ENCODE measurements at places on chromosomes 7 and 10.

DNA sequence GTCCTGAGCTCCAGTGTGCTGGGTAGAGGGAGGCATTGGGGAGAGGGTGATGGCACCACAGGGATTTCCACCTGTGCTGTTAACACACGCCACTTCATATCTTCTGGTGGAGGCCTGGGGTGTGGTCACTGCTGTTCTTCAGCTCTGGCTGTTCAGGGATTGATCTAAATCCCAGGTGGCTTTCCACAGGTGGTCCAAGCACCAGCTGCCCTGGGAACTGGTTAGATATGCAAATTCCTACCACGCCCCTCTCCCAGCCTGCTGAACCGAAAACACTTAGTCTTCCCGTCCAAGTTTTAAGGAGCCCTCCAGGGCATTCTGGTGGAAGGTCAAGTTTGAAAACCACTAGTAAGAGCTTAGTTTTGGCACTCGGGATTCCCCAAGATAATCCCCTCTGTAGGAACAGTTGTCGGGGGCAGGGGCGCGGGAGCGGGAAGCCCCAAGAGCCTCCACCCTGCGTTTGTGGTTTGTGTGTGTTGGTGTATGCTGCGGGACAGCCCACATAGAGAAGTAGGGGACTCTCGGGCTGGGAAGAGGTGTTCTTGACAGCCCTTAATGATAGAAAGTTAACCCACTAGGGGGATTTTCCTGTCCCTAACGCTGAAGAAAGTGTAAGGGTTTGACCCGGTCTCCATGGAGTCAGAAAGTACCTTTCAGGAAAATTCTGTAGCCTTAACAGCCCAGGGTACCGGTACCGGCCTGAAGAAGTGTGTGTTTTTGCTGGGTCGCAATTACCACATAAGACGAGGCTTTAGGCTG lies 5.1 kb downstream of the DEPP1 start:
- no peak for DNase-seq

DNA sequence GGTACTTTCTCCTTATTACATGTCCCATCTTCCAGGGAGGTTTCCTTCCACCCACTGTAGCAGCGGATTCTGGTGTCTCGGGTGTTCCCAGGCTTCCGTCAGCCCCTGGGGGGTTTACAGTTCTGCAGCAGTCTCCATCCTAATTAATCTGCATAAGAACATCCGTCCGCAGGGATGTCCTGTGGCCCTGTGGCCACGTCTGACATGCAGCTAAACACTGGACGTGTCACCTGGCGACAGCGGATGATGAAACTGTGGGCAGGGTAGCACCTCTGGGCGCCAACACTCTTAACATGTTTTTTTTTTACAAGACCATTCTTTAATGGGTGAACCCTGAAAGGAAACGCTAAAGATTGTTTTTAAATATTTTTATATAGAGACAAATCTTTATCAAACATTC lies 58.2 kb downstream of the DIP2C start:
- no peak for DNase-seq

- no peak for DNase-seq
These were observed 213.2 kb upstream of the MDFIC start for GRCh38 chr7:114708646-114709045.

DNA sequence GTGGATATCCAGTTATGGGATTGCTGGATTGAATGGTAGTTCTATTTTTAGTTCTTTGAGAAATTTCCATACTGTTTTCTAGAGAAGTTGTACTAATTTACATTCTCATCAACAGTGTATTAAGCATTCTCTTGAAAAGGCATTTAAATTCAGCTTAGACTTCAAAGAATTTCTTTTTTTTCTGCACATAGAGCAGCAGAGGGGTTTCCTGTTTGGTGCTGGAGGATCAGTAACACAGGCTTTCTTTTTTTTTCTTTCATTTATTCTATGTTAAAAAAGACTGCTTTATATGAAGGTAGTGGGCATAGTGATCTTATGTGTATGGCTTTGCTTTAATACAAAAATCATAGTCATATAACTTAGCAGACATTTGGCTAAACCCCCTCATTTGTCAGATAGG lies 47.6 kb upstream of the TARP start:
- no peak for DNase-seq

- DNase-seq = no peak
These were observed 133.4 kb upstream of the ABCB5 start for GRCh38 chr7:20482071-20482470.

DNA sequence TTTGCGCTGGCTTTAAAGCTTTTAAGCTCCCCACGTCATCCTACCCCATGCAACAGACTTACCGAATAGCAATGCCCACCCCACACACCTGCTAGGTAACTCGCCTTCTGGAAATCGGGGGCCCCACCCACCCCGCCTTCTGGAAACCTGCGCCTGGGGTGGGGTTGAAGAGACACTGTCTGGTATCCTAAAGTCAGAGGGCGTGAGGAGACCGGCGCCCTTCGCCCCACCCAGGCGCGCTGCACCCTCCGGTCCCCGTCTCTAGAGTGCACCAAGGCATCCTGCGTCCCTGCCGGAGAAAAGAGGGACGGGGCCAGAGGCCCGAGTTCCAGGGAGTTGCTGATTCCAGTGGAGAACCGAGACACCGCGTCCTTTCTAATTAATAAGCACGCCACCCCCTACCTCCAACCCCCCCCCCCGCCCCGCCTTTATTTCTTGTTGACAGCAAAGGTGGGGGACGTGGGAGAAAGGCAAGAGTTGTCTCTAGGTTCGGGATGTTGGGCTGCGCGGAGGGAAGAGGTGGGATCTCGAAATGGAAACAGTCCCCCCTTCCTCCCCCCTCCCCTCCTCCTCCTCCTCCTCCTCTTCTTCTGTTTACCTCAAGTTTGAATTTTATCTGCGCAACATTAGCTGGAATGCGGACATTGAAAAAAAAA lies 220.9 kb upstream of the MKLN1 start:
- no peak for DNase-seq

- no peak for DNase-seq
These were observed 55.4 kb upstream of the LMTK2 start for GRCh38 chr7:98051118-98051744.

DNA sequence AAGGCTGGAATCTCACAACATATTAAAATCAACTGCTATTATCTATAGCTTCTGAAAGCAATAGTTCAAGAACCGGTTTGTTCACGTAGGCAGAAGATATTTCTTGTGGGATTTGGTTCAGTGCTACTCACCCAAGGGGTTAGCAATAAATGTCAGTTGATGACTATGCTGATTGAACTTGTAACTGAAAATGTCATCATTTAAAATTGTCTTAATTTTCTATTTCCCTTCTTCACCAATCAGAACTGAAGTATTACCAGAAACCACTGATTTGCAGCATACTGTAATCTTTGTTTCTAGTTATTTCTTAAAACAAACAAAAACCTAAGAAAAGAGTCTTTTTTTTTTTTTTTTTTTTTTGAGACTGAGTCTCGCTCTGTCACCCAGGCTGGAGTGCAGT lies 46.1 kb downstream of the CPEB3 start:
- no peak for DNase-seq

- DNase-seq = no peak
These were observed 30.3 kb downstream of the CACNA2D1 start for GRCh38 chr7:82413237-82413636.

DNA sequence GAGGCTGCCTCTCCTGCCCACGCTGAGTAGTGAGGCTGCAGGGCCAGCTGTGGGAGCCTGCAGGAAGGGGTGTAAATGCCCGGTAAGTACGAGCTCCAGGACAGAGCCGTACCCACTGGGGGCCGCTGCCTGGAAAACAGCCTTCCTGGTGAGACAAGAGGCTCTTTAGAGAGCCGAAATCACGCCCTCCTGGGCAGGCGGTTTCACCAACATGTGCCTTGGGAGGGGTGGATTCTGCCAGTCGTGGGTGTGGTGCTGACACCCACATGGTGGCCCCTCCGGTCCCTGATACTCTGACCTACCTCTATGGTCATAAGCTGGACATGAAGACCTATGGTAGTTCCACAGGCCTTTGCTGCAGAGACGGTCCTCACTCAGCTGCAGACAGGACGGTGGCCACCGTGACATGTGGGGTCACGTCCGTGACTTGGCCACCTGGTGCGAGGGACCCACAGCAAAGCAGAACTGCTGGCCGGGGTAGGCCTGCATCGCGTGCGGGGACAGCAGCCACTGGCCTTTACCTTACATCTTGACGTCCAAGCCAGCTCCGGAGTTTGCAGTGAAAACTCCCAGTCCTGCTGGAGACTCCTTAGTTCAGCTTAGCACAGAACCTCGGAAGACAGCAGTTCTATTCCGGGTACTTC lies 46.9 kb downstream of the PITRM1 start:
- no peak for DNase-seq

- no peak for DNase-seq
These were observed 3.3 kb downstream of the MKI67 start for GRCh38 chr10:128122931-128123330.

DNA sequence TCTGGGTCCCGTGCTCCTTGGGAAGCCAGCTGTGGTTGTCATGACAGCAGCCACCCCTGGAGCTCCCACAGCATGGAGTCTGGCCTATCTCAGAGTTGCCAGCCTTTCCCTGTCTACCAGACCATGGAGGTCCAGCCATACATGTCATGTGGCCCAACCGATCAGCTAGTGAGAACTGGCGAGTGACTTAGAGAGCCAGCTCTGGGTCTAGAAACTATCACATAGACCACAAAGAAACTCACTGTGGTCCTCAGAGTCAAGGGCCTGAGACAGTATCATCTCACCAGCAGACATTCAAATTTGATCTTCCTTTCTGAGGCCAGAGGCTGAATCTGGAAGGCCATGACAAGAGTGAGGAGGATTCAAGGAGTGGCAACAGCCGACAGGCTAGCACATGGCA lies 223.3 kb upstream of the GPR26 start:
- no peak for DNase-seq

GRCh38 chr7:1965579-1966294 lies 267.0 kb downstream of the MAD1L1 start:
- DNase-seq = no peak

GRCh38 chr7:18041191-18041590 lies 13.5 kb upstream of the PRPS1L1 start:
- no peak for DNase-seq

DNA sequence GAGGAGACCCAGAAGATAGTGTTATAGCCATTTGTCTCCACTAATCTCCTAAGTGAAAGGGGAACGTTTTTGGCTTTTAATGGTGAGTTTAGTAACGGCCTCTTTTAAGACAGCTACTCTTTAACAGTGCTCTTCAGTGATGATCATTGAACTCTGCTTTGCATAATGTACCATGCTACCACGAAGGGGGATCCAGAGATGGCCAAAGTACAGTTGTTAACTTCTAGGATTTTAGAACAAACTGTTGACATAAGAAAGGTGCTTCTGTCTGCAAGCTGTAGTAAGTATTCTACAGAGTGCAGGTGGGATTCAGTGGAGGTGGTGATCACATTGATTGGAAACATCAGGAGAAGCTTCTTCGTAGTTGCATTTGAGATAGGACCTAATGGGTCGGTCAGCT lies 114.1 kb upstream of the RPA3 start:
- DNase-seq = no peak

DNA sequence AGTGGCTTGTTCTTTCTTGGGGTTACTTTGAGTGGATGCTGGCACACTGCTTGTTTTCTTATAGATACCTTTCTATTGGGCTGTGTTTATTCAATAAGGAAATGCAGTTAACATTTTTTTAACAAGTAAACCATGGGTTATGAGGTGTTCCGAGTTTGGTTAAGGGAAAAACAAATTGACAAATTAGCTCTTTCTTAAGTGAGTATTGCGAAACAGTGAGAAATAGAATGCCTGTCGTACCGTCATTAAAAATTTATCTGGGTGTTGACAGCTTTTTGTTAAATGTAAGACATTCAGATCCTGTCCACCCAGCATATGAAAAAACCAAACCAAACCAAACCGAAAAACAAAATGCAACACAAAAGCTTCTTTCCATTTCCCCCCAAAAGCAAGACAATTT lies 6.2 kb downstream of the CUX1 start:
- no peak for DNase-seq

DNA sequence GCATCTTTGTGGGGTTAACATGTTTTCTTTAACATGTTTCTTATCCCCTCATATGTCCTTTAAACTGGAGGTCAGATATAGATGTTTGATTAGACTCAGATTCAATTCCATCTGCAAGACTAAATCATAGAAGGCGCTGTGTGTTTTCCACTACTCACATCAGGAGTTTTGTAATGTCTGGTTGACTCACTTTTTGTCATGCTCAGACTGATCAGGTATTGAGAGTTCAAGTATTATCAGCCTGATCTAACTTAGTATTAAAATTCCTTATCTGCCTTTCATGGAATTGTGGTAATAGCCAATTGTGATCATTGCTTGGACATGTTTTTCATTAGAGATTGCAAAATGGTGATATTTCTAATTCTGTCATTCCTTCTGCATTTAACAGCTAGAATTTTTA lies 30.2 kb downstream of the ENTPD7 start:
- DNase-seq = no peak

GRCh38 chr7:80208700-80209099 lies 74.1 kb downstream of the GNAI1 start:
- DNase-seq = no peak

DNA sequence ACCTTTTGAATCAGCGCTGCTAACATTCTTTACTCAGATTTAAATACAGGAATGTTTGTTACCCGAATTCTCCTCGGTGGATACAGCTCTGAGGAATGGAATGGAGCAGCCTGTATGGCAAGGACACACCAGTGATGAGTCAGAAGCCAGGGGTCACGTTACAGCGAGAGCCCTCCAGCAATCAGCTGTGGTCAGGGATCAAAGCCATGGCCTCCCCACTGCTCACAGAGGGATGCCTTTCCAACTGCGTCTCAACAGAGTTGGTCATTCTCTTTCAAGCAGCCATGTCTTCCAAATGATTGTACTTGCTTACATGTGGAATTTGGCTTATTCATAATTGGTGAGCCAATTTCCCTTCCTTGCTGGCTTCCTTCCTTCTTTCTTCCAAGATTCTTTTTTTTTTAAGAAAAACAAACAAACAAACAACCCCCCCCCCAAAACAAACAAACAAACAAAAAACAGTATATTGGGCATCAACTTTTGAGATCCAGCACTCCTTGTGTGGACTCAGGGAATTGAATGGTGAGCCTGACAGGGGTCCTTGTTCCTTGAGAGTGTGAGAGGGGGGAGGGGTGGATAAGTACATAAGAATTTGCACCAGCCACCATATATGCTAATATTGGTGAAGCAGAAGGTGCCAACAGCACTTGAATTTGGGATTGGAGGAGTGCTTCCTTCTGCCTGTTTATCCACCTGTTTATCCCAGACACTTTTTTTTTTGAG lies 100.2 kb downstream of the ATXN7L1 start:
- peak; percentile 88 for DNase-seq

DNA sequence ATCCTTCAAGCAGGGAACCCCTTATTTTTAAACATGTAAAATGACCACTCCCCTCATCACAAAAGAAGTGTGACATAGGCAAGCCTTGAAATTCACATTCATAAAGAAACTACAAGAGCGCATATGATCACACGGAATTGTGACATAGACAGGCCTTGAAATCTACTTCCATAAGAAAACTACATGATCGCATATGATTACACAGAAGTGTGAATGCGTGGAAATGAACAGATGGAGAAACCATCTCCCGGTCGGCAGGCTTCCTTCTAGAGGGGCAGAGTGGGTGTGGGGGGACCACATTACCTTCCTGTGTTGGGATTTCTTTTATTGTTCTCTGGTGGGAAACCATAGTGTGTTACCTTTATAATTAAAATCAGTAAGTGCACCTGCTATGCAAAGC lies 285.1 kb upstream of the ADARB2 start:
- no peak for DNase-seq

- DNase-seq = no peak
These were observed 1613.0 kb upstream of the LRRTM3 start for GRCh38 chr10:65312876-65313275.
